NCI-H187 treated with DMSO at 0.1 percent for 48 hours (cell line): ENCODE measurements at places on chromosomes 5 and 9.

- no peak for DNase-seq
Measured at GRCh38 chr5:102794047-102794446, 38.9 kb downstream of the PAM start.

DNA sequence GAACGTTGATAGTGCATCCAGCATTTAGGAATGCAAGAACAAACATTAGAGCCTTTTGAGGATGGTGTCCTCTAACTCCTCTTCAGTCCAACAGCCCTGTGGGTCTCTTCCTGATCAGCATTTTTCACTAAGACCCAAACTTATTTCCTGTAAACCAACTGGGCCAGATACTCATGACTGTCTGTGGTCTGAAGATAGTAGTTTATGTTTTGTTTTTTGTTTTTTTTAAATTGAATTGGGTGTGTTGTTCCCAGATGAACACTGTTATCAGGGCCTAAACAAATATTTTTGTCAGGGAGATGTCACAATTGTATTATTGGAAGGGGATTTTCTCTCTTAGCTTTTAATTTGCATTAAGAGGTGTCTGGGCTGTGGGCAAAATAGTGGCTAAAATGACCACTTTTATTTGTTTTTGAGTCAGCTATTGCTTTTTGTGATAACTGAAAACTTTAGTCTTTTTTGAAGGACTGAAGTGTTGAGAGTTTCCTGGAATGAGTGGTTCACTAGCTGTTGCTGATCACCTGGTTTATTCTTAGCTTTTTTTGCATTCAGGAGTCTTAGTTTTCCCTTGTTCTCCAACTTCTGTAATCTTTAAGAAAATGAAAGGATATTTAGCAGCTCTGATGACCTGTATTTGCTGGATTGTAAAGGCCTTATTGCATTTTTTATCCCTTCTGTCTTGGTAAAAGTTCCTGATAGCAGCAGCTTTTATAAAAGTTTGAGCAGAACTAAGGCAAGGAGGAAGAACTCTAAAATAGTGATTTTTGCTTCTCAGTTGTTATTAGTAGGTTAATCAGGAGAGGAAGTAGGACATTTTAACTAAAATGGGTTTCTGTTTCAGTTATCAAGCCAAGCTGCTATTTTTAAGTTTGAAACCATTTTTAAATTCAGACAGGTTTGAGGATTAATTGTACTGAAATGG, 5.5 kb downstream of the MAN2A1 start:
- no peak for DNase-seq

- no peak for DNase-seq
Measured at GRCh38 chr9:109812331-109812730, 32.3 kb downstream of the PALM2AKAP2 start.

DNA sequence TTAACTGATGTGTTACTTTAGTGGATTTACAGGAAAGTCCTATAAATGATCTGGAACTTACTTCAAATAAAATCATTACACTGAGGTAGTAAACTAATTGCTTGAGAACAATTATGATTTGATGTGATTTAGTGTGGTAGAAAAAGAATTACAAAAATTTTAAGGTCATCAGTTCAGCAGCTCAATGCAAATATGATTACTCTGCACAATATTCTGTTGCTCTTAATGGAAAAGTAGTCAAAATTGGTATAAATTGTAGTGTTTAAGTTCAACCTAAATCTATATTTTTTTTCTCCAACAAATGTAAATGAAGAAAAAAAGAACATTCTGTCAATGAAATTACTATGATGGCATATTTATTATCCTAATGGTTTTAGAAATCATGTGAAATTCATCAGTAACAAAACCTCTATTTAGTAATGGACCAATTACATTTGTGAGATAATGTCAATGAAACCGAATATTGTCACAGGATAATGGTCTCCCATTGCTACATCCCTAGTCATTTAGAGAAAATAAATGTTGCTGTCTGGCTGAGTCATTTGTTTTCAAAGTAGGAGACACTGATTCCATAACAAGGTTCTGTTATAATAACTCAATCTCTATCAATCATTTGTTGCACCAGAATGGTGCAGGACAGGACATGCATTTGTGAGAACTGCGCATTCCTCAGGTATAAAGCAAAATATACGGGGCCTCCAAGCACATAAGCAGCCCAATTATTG, 177.1 kb downstream of the NFIB start:
- DNase-seq, result no peak

- no peak for DNase-seq
Measured at GRCh38 chr9:126232461-126232860, 94.2 kb upstream of the MVB12B start.

DNA sequence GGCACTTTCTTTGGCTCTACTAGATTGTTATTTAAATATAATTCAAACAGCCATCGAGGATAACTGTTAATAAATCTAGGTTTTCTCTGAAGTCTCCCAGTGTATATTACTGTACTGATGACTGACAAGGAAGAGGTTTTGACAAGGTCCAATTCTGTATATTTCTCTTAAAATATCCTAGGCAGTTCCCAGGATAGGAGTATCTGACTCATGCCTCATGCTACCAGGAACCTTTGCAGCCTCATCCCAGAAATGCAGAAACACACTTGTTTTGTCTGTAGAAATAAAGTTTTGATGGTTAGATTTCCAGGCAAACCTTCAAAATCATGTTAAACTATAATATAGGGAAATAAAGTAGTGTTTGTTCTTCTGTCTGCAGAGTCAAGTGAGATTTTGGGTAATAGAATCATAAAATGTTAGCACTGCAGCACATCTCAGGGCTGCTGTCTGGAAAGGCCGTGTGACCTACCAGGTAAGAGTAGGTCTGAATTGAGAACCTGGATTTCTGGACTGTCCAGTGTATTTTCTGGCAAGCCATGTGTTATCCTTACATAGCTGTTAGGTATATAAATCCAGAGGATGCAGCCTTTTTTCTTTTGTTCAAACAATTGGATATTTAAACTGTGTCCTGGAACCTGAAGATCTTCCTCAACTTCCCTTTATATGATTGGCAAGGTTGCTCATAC, 8.3 kb downstream of the UBE2D2 start:
- DNase-seq, result no peak

DNA sequence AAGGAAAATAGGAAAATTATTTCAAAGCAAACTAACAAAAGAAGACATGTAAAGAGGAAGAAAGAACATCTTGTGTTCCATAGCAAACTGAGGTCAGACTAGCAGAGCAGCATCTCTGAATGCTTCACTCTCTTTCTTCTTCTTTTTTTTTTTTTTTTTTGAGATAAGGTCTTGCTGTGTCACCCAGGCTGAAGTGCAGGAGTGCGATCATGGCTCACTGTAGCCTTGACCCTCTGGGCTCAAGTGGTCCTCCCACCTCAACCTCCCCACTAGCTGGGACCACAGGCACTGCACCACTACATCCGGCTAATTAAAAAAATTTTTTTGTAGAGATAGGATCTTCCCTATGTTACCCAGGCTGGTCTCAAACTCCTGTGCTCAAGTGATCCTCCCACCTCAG, 36.6 kb downstream of the MELK start:
- no peak for DNase-seq

- DNase-seq, result no peak
Measured at GRCh38 chr5:14247054-14247386, 103.9 kb downstream of the TRIO start.

DNA sequence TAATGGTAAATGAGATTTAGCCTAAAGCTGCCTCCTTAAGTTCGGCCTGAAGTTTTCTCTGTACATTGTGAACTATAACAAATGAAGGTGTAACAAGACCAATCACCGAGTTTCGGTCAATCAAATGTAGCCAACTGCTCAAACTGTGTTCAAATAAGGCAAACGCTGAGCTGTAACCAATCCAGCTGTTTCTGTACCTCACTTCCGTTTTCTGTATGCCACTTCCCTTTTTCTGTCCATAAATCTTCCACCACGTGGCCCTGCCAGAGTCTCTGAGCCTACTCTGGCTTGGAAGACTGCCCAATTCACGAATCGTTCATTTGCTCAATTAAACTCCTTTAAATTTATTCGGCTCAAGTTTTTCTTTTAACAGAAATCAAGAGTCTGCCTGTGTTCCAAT, 193.5 kb upstream of the KLF9 start:
- DNase-seq, result no peak

- DNase-seq, result no peak
Measured at GRCh38 chr9:19689328-19690101, 99.3 kb downstream of the SLC24A2 start.

DNA sequence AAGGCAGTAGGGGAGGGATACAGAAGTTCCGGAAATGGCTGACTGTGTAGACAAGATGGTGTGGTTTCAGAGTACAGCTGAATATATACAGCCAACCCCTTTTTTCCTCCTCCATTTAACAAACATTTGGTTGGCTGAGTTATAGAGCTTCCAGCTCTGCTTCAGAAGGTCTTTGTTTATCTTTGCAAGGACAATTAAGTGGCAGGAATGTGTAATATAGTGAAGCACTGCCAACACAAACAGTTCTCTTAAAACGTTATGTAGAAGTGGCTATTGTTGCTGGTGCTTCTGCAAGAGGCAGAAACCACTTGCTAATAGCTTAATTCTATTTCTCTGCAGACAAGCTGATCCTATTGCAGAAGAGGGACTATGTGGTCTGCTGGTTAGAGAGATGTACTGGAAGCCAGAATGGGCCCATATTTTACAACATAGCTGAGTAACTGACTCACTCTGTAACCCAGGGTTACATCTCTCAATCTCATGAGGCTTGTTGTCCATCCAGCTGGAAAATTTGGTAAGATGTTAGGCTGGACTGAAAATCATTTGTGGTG, 62.7 kb upstream of the OSMR start:
- peak; percentile 97 for DNase-seq

DNA sequence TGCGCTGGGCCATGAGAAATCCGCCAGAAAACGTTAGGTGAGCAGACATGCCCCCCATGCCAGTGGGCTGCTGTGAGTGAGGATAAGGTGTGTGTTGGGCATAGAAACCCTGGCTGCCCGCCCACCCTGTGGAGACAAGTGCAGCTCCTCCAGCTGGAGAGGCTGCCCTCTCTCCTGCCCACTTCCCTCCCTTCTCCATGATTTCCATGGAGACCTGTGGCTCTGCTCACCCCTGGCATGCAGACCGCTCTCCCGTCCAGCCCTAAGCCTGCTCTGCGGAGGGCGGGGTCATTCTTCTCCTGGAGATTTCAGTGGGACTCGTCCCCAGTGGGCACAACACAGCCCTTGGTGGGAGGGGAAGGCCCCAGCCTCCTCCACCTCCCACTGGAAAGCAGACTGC, 133.0 kb upstream of the FAM120A start:
- DNase-seq, result no peak

GRCh38 chr5:62111428-62111827, 194.6 kb upstream of the KIF2A start:
- no peak for DNase-seq

- no peak for DNase-seq
Measured at GRCh38 chr5:179231309-179231708, 114.0 kb downstream of the ADAMTS2 start.

DNA sequence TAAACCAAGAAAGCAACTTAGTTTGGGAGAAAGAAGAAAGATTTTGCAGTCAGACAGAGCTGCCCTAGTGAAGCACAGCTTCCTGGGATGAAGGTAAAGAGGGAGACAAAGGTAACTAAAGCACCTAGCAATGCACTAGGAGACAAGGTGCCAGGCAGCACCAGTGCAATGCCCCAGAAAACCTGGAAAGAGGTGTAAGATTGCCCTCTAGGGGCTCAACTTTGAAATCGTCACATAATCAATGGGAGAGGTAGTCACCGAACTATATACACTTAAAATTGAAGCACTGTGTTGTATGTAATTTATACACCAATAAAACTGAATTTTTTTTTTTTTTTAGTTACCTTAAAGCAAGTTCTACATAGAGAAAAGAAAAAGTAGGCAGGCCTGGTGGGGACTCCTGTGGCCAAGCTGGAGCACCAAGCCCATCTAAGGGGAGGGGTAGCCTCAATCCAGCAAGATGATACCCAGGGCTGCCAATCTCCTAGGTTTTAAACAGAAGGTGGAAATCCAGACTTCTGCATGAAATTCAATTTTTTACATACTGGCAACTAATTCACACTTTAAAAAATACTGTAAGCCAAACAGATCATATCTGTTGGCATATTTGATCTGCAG, 48.2 kb downstream of the CDK5RAP2 start:
- DNase-seq, result no peak

GRCh38 chr9:126125177-126125576, 201.5 kb upstream of the MVB12B start:
- DNase-seq, result no peak

- DNase-seq, result no peak
Measured at GRCh38 chr5:98455665-98456064, 317.8 kb upstream of the RGMB start.

GRCh38 chr5:73612799-73613198, 13.2 kb upstream of the ARHGEF28 start:
- DNase-seq, result no peak

GRCh38 chr9:31908158-31908890, 476.1 kb upstream of the ACO1 start:
- DNase-seq, result no peak

- no peak for DNase-seq
Measured at GRCh38 chr5:73440262-73440661, 8.3 kb downstream of the FOXD1 start.

DNA sequence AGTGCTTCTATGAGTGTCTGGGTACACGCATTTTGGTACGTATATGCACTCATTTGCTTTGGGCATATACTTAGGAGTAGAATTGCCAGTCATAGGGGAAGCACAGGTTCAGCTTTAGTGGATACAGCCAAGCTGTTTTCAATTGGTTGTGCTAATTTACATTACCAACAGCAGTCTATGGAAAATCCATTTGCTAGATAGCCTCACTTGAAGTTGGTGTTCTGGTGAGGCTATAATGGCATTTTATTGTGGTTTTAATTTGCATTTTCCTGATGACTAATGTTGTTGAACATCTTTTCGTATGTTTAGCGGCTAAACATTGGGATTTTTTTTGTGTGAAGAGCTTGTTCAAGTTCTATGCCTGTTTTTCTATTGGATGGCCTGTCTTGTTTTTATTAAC, 76.8 kb upstream of the ANKH start:
- no peak for DNase-seq
